ENCODE measurements at places on chromosomes 5 and 9.

DNA sequence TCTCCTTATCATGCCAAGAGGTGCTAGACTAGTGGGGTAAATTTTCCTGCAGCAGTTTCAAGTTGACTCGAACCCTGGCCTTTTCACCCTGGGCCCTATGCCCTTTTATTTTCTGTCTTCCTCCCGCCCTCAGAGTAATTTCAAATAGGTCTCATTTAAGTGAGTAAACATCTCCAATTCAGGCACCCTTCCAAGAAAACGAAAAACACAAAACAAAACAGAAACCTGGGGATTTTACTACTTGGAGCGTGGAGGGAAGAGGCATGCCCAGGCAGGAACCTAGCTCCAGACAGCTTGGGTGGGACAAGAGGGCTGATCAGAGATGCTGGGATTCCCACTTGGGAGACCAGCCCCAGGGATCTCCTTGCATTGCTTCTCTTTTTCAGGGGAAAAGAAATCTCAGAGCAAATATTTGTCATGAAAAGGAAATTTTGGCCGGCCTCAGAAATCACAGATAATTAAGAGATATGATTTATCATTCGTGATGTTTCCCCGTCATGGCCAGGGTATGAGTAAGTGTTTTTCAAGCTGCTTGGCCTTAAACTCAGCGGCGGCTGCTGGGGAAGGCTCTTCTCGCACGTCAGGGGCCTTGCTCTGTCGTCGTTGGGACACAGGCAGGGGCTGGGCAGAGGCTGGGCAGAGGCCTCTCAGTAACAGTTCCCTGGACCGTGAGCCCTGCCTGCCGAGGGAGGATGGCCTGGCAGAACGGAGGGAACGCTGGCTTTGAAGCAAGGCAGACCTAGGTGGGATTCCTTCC is 248.6 kb upstream of the KLF4 start:
- DNase-seq: no peak

DNA sequence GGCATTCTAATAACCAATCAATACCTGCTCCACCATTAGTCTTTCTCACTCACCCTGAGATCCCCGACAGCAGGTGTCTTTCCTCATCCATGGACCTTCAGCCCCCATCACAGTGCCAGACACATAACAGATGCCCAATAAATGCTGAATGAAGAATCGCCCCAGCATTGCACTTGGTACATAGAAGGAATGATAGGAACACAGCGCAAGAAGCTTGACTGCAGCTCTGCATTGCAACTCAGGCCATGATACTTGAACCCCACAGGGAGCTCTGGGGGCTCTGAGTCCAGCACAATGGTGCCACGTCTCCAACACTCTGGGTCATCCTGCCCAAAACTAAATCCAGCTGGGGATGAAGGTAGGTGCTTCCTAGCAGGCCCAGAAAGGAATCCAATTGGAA is 355.0 kb upstream of the SLC30A5 start:
- no peak for DNase-seq

DNA sequence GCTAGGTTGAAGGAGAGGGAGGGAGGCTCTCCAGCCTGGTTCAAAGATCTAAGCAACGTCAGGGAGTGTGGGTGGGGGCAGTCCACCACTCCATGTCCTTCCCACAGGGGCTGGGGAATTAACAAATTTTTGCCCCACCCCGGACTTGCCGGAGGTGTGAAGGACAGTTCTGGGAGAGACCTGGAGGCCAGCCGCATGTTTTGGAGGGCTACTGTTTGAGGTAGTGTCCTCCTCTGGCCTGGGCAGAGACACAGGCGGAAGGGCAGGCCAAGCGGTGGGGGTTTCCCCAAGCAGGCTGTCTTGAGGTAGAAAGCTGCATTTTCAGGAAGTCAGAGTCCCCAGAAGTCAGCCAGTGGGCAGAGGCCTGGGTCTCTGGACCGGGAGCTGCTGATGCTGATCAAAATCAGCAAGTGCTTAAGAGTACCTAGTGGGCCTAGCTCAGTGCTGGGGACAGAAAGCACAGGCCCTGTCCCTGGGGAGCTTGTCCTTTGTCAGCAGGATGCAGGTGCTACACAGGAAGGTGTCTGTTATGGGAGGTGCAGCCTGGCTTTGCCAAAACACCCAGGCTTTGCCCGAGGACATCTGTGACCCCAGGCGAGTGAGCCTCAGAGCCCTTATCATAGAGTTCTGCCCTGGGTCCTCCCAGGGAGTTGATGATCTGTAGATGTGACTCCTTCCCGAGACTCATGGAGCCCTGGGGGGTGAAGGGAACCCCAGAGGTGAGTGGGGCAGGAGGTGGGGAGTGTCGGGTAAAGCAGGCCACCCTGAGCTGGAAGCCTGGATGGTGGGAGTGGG is 18.5 kb downstream of the JADE2 start:
- DNase-seq: no peak

- DNase-seq: no peak
These were observed 6.9 kb upstream of the TTC33 start for GRCh38 chr5:40762705-40763104.

DNA sequence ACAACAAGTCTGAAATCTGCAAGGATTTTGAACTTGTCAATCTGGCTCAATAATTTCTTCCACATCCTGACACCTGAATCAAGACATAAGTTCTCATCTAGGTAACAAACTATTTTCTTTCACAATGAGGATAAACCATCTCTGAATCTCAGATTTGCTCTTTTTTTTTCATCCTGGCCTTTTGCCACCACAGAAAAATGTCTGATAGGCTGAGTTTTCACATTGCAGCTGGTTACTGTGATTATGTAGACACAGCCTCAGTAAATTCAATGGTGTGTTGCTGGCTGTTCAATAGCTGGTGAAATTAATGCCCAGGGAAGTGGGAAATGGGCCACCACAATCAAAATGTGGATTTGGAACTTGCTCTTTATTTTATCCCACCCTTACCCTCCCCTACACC is 2.8 kb upstream of the ADRA1B start:
- DNase-seq: no peak

- no peak for DNase-seq
These were observed 268.9 kb downstream of the ZNF608 start for GRCh38 chr5:124477577-124477976.

DNA sequence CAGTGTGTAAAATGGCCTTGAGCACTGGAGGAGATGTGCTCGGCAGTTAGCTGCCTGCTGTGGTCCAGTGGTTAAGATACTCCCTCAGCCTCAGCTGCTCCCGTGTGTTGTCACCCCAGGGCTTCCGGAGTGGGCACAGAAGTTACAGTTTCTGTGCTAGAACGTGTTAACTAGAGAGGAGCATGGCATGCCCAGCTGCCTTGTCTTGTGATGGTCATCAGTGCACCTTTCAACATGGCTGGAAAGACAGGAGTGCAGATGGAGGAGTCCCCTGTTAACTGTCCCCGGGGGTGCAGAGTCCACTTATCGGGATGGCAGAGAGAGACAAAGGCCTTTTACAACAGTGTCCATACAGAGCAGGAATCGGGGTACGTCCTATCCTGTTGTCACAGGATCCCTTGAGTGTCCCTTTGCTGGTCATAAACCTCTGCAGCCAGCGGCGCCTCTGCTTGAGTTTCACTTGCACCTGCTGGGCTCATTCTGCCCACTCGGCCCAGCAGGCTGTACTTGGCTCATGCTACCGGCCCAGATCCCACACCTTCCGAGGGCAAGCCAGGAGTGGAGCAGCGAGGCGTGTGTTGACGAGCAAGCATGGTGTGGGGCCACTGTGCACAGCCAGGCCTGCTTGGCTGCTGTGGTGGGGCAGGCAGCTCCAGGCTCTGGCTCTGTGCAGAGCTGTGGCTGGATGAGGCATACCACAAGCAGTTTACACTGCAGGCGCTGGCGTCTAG is 112.6 kb downstream of the EHMT1 start:
- no peak for DNase-seq

- DNase-seq: no peak
These were observed 10.8 kb upstream of the ADRA1B start for GRCh38 chr5:159905496-159905895.

DNA sequence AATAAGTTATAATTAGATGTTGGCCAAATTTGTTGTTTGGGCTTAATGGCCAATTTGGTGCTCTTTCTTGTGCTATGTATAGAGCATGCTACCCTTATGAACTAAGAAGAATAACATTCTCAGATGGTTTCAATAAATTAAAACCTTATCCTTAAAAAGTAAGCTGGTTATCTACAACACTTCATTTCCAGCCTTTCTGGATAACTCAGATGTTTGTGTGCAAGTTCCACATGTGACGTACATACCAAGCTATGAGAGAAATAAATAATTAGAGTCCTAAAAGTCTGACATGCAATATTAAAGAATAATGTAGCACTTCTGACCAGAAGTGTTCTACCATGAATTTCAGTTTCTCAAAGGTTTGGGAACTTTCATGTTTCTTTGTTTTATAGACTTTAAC is 11.7 kb downstream of the MTREX start:
- no peak for DNase-seq

DNA sequence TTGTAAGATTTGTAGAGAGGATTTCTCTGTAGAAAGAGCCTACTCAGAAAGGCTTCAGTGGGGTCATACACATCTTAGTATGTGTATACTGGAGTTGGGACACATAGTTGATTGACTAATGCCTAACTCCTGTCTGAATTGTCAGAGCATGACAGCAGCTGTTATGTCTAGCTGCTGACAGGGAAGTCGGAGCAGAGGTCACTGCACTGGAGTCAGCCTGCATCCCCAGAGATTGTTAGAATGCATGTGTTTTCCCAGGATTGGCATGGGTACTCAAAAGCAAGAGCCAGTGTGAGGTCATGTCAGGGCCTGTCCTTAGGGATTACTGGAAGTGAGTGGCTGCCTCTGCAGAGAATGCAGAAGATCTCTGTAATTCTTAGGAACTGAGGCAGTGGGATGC is 82.7 kb downstream of the ITGA1 start:
- no peak for DNase-seq

DNA sequence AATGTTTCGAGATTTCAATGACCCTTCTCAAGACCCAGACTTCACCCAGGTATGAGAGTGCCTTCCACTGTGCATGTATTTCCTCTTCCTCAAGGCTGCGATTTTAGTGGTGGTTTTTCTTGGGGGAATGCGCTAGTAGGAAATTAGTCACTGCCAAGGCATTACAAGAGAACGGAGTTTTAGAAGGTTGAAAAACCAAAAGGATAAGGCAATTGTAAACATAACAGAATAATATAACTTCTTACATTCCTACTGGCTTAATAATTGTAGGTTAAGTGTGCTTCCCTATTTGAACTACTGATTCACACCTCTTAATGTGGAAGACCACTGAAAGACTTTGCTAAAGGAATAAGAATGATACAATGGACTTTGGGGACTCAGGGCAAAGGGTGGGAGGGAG is 38.9 kb downstream of the ACO1 start:
- no peak for DNase-seq

DNA sequence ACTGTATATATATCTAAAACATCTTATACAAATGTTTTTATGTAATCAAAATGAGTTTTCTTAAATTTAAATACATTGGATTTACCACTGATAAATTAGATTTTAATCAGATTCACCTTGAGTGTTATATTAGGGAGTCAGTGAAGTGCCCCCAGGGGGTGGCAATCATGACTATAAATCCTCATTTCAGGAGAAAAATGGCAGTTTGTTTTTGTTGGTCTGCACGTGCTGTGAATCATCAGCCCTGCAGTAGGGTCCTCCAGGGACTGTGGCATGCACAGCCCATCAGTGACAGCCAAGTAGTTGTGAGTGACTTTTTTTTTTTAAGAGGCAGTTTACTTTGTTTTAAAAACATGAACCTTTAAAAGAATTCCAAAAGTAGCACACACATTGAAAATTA is 65.2 kb downstream of the ZSWIM6 start:
- DNase-seq: no peak

Measured in activated T-helper 1 cell treated with anti-CD3 and anti-CD28 coated beads, Interleukin-2, amount 50 U/mL, for 16 hours (primary cell).